ENCODE measurements at places on chromosomes 1 and 21.

GRCh38 chr1:41481109-41481775 is 3.2 kb downstream of the EDN2 start:
- DNase-seq = no peak

DNA sequence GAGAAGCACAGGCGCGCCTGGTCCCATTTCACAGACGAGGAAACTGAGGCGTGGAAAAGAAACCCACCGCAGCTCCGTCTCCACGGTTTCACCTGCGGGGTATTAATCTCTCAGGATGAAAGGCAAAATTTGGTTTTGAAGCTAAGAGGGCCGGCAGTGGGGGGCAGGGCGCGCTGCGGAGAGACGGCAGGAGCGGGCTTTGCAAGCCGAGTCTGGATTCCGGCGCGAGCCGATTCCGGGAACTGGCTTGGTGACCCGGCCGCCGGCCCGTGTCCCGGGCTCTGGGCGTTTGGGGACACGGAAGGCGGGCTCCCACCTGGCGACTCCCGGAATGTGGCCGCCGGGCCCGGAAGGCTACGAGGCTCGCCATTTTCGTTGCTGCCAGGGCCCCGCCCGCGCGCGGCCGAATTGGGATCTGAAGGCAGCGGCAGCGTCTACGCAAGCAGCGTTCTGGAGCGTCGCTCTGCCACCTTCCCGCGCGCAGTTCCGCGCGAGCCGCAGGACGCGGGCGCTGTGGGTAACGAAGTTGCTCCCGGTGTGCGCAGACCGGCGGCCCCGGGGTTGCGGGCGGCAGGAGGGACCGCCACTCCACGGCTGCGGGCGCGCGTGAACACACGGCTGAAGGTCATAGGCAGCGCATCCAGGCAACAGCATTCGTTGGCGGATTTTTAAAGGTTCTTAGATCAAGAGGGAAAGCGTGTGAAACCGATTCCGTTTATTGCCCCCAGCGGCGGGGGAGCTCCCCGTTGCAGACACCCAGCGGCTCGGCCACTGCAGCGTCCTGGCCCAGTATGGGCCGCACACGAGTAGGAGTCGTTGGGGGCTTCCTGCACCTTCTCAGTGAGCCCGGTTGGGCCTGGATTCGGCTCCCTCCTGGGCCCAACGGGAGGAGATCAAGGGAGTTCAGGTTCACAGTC is 5.4 kb upstream of the PRDM16 start:
- peak; percentile 15 for DNase-seq

DNA sequence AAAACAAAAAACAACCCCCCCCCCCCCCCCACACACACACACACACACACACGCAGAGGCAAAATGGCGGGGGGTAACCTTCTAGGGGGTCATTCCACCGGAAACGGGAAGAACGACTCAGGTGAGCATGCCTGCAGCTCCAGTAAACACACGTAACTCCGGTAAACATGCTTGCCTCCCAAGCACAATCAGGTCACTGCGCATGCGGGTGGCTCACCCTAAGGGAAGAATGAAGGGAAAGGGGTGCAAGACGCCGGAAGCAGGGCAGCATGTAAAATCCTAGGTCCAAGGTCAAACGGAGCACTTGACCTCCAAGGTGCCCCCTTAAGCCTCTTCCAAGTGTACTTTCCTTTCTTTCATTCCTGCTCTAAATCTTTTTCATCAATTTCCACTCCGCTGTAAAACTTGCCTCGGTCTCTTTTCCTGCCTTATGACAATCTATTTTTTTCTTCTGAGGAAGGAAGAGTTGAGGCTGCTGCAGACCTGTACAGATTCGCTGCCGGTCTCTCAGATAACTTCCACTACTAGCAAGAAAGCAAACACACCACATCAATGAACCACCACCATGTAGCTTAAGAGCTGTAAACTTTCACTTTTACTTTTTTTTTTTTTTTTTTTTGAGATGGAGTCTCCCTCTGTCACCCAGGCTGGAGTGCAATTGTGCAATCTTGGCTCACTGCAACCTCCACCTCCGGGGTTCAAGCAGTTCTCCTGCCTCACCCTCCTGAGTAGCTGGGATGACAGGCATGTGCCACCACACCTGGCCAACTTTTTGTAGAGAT is 21.0 kb upstream of the CBR3 start:
- DNase-seq = no peak

GRCh38 chr1:19772053-19772452 is 27.7 kb downstream of the TMCO4 start:
- DNase-seq = peak; percentile 8

- no peak for DNase-seq
Observed at GRCh38 chr1:177206831-177207355, 36.1 kb downstream of the BRINP2 start.

DNA sequence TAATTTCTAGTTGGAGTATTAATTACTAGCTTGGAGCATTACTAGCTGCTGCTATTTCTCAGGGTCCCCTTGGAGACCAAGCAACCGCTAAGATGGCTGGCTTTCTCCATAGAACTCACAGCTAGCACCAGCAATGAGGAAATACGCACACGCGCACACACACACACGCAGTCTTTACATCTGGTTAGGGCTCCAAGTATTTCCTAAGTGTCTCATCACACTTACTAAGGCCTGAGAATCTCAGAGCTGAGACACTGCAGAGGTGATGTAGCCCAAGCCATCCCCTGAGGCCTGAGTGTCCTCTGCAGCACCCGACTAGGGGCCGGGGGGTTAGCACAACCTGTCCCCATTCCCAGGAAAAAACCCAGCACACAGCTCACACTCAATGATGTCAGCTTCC is 42.5 kb downstream of the ITPKB start:
- DNase-seq = no peak

GRCh38 chr1:228280961-228281591 is 73.2 kb downstream of the OBSCN start:
- DNase-seq = peak; percentile 10

- no peak for DNase-seq
Observed at GRCh38 chr21:23955135-23955843, 1652.0 kb downstream of the MRPL39 start.

GRCh38 chr1:117312453-117313138 is 54.7 kb upstream of the MAN1A2 start:
- no peak for DNase-seq

DNA sequence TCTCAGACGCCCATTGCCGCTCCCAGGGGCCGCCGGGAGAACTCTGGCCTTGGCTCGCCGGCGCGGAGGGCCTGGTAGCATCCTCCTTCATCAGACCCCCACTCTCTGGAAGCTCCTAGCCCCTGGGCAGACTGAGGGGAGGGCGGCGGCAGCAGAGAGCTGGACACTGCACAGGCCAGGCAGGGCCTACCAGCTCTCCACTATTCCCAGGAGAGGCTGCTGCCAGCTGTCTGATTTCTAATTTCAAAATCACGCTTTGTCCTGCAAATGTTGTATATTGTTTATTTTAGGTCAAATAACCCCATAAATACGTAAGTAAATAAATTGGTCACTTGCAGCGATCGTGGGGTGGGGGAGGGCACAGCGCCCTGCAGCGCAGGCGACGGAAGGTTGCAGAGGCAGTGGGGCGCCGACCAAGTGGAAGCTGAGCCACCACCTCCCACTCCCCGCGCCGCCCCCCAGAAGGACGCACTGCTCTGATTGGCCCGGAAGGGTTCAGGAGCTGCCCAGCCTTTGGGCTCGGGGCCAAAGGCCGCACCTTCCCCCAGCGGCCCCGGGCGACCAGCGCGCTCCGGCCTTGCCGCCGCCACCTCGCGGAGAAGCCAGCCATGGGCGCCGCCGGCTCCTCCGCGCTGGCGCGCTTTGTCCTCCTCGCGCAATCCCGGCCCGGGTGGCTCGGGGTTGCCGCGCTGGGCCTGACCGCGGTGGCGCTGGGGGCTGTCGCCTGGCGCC is at the start of gene MTARC1:
Gene MTARC1, plus strand, starts transcription at position 577 of the 732 bp plus-strand sequence. Its CDS starts 32 bp downstream, at position 609.
- peak; percentile 36 for DNase-seq

DNA sequence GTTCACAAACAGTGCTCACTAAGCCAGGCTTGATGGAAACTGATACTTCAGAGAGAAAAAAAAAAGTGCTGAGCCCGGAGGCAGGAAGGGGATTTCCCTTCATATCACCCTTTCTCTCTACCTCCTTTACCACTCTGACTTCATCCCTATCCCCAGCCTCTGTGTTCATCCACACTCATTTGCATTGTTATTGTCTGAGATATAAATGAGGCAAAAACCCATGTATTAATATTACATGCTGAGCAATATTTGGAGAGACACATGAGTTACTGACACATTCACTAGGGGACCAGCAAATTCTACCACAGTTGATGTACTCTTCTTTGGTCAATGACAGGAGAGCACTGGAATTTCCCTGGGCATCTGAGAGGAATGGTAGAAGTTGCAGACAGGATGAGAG is 175.8 kb downstream of the TNFSF18 start:
- DNase-seq = no peak

DNA sequence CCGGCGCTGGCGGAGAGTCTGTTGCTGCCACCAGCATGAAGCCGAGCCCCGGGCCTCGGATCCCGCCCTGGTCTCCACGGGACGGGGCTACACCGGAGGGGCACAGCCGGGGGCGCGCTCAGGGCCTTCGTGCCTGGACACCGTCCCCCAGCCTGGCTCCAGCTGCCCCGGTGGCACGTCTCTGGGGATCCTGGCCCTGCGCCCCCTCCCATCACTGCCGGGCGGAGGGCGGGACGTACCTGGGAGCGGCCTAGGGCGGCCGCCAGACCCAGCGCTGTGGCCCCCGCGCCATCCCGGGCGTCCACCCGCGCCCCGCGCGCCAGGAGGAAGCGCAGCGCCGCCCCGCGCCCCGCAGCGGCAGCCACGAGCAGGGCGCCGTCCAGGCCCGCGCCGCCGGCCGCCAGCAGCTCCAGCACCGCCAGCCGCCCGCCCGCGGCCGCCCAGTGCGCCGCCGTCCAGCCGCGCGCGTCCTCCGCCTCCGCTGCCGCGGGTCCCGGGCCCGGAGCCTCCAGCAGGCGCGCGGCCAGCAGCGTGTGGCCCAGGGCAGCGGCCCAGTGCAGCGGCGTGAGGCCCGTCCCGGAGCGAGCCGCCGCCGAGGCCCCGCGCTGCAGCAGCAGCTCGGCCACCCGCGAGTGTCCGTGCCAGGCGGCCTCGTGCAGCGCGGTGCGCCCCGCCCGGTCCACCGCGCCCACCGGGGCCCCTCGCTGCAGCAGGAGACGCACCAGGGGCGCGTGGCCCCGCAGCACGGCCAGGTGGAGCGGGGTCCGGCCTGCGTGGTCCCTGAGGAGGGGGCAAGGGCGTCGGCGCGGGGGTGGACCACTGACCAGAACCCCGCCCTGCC is 1.0 kb downstream of the ANKRD65 start:
- no peak for DNase-seq

- DNase-seq = no peak
Observed at GRCh38 chr1:222372221-222372620, 175.7 kb downstream of the HHIPL2 start.

DNA sequence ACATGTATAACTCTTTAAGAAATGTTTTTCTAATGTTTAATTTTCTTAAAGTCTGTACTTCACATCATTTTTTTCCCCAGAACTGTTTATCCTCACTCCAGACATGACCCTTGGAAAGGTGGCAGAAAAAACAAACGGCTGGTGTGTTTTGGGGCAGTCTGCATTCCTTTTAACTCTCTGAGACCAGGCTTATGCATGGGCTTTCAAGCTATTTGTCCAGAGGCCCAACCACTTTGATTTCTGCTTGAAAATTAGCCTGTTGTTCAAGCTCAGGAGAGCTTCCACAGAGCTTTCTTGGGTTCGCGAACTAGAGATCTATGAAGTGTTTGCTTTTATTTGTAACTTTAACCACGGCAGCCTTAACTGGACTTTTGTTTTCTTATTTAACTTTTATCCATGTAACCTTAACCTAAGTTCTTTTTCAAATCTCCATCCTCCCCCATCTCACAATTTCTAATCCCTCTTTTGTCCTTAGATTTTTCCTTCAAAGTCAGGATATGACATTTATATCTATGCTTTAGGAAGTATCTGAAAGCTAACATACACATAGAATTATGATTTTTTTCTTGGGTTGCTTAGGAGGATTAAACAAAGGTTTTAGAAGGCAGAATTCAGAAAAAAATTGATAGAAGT is 111.8 kb downstream of the FGGY start:
- DNase-seq = no peak

GRCh38 chr1:154750681-154751665 is 119.1 kb downstream of the KCNN3 start:
- DNase-seq = no peak

GRCh38 chr1:176141449-176141848 is 65.6 kb downstream of the COP1 start:
- DNase-seq = no peak

- no peak for DNase-seq
Observed at GRCh38 chr1:43990271-43991199, 864 bp upstream of the CCDC24 start.

DNA sequence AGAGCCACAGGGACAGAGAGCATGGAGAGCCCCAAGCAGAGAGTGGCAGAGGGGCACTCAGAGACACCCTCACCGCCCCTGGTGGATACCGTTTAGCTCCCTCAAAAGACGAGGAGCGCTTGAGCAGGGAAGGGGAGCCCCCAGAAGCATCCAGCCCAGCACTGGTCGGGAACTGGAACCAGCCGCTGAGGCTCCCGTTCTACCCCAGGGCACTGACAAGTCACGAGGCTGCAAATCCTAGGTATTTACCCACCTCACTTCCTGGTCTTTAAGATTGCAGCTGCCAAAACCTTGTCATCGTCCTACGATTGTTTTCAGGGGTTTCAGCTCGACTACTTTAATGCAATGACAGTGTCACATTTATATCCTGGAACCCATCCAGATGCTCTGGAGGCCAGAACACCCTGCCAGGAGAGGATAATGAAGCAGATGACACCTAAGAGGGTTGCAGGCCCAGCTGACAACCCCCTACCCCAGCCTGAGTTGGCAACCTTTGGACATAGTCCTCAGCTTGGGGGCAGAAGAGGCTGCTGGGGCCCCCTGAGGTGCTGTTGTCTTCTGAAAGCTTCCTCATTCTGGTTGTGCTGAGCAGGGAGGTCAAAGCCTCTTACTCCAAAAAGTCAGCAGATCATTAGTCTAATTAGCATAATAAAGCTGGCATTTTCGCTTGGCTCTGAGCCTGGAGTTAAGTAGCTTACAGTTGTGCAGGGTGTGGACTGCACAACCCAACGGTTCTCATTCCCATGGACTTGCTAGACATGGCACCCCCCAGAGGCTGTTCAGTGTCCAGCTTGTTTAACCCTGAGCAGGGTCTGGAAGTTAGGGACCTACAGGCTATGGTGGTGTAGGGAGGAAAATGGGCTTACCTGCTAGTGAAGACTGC is 20.6 kb upstream of the BACE2 start:
- no peak for DNase-seq

DNA sequence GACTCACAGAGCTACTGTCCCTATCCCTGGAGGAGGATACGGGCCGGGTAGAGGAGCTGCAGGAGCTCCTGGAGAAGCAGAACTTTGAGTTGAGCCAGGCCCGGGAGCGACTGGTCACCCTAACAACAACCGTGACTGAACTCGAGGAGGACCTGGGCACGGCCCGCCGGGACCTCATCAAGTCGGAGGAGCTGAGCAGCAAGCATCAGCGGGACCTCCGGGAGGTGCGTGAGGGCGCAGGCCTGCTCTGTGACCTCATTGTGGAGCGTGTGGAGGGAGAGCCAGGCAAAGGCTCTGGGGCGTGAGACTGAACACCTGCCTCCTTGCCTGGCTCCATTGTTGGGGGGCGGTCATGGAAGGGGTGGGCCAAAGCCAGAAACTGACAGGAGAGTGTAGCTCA is 19.0 kb downstream of the PPFIA4 start:
- DNase-seq = no peak

- DNase-seq = no peak
Observed at GRCh38 chr1:89429062-89429461, 65.2 kb downstream of the GBP6 start.

DNA sequence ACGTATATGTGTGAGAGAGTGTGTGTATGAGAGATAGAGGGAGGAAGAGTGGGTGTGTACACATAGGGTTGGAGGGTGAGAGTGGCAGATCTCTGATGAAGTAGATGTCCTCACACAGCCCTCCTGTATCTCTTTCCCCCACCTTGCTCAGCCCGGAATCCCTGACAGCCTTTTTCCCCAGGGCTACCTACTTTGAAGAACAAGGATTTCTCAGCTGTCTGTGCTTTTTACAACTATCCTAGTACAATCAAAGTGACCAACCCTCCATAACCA is 29.1 kb upstream of the CADM3 start:
- DNase-seq = no peak
